Activated CD4-positive, alpha-beta T cell treated with anti-CD3 and anti-CD28 coated beads, Interleukin-2, Interleukin-6, amounts not matched to agents 100 ng/mL and 50 ng/mL, durations not matched to agents 16 hours and 8 hours (primary cell): ENCODE measurements at places on chromosomes 12 and 14.

DNA sequence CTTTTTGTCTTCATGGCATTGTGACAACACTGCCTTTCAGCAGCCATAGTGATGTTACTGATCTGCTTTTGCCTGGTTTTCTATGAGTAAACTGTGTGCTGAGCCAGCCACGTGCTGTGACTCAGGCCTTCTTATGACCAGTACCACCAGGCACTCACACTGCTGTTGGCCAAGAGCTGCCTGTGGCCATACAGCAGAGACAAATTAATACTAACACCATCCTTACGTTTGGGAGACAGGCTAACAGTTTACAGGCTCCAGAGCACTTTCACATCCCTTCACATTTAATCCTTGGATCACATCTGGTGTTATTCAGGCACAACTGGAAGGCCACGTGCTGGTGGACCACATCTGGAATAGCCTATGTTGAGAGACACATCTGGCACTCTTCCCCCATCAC is 377.9 kb downstream of the CCDC91 start:
- DNase-seq: no peak

DNA sequence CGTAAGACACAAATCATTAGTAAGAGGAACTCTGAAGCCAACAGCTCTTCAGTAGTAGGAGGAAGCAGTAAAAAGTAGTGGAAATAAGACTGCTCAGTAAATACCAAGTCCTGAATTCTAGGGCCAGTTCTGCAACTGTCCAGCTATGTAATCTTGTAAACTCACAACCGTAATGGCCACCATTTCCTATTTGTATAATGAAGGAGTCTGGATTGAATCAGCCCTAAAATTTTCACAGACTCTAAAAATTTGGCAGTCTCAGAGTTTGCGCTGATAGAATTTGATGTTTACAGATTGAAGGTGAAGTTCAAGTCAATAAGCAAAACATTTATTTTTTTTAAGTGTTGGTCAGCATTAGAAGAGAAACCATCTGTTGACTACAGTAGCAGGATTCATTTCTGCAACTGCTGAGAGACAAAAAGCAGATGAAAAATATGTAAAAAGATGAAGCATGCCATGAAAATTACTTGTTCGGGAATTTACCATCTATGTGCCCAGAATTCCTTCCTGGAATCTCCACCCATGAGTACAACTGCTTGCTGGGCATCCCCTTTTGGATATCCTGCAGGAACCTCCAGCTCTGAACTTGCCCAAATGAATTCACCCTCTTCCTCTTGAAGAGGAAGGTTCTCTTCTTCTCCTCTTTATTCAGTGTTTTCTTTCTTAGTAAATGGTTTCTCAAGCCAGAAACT is 47.5 kb downstream of the GALNT4 start:
- DNase-seq: no peak

DNA sequence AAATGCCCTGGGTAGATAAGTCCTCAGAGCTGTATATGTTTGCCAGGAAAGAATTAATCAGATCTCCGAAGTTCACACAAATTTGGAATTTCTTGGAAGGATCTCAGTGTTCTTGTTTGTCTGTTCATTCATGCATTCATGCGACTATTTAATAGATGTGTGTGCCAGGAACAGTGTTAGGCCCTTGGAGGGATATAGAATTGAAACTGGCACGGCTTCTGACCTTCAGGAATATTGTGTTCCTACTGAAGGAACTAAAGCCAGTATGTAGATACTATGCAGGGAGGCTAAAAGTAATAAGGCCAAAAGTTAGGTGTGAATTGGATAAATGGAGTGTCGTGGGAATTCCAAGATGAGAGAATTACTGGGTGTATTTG is 166.0 kb upstream of the NOS1 start:
- DNase-seq: no peak

DNA sequence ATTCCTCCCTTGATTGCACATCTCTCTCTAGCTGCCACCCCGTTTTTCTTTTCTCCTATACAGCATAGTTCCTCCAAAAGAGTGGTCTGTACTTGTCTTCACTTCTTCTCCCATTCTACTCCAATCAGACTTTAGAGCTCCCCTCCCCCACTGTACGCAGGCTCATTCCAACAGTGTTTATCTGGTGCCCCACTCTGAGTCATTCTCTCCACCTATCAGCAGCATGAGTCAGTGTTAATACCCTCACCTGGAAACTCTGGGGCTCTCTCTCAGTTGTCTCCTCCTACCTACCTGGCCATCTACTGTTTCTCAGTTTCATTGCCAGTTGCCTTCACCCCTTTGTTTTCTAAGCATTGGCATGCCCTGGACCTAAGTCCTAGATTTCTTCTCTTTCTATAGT is 175.1 kb upstream of the ARHGAP5 start:
- DNase-seq: no peak

DNA sequence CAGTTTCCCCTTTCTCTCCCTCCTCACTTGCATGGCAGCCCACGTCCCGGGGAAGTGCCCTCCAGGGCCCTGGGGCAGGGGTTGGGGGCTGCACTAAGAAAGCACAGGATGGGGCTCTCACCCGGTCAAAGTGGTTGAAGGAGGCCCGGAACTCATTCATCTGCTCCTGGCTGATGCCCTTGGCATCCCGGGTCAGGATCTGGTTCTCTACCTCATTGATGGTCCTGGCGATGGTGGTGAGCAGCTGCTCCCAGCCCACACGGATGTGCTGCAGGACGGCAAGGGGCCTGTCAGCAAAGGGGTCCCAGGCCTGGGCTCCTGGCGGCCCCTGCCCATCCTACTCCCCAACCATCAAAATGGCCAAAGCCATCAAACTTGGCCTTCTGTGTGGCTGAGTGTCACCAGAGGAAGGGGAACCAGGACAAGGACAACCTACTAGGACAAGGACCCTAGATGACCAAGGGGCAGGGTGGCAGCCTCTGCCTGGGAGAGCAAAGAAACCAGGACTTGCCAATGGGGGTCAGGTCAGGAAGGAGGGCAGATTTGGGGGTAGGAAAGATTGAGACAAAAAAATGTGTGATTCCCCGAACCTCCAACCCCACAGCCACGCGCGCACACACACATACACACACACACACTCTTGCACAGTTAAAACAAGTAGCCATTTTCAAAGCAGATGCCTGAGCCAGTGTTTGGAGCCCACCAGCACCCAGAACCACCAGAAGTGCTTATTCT is 87.1 kb upstream of the ZFP36L1 start:
- no peak for DNase-seq

DNA sequence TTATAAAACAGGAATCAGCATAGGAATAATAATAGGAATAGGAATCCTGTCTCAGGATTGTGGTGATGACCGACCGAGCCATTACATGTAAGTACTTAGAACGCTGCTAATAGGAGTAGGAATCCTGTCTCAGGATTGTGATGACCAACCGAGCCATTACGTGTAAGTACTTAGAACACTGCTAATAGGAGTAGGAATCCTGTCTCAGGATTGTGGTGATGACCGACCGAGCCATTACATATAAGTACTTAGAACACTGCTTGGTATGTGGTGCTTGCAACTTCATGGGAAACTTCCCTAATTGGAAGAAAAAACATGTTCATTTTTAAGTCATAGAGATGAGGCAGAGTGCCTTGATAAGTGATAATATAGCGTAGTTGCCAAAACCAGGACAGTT is 30.0 kb downstream of the ELK3 start:
- no peak for DNase-seq

GRCh38 chr12:75438059-75438754 is 42.3 kb upstream of the GLIPR1 start:
- no peak for DNase-seq

GRCh38 chr12:126358806-126359205 is 1293.6 kb downstream of the AACS start:
- no peak for DNase-seq

DNA sequence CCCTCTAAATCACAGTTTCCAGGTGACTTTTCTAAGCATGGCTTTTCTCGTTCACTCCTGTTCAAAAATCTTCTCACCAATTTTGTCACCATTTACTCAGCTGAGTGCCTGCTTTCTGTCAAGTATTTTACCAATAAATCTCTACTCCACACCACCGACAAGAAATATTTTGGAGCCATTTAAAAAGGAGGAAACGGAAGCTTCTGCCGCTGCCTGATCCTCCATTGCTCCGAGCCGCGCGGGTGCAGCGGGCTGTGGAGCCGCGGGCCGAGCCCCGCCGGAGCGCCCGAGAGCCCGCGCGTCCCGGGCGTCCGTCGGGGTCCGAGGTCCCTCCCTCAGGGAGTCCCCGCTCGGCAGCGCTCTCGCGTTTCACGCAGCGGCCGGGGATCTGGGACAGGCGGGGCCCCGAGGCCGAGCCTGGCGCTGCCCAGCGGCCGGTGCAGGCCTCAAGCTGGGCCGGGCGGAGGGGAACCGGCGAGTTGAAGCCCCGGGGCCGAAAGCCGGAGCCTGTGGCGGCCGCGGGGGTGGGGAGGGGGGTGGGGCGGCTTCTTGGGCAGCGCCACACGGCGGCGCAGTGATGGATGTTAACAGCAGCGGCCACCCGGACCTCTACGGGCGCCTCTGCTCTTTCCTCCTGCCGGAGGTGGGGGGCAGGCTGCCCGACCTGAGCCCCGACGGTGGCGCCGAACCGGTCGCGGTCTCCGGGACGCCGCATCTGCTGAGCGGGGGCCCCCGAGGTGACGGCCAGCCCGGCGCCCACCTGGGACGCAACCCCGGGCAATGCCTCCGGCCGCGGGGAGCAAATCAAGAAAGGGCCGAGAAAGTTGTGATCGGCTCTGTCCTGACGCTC is 1.1 kb upstream of the HEBP1 start:
- DNase-seq: peak; percentile 46

GRCh38 chr12:106288494-106289195 is 13.9 kb upstream of the TCP11L2 start:
- peak; percentile 46 for DNase-seq

DNA sequence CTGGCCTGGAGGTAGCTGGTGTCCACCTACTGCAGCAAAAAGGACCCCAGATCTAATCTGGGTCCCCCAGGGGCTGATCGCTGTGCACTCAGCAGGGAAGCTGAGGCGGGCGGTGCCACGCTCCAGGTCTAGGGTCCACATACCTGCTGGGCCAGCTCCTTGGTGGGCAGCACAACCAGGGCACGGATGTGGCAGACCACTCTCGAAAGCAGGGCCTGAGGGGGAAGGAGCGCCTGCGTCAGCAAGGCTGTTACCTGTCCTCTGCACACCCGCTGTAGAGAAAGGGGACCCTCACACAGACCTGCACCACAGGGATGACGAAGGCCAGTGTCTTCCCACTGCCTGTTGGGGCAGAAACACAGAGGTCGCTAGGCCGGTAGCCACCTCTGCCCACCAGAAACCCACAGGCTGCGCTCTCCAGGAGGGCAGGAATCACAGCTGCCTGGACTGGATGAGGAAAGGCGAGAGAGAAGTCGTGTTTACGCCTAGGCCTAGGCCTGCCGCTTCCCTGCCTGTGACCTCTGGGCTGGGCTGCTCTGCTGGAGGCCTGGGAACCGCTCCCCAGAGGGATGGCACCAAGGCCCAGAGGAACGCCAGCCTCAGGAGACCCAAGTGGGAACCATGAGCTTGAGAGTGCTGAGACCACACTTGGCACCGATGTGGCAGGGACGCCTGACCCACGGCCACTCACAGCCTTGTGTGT is 2.0 kb downstream of the DDX51 start:
- no peak for DNase-seq

DNA sequence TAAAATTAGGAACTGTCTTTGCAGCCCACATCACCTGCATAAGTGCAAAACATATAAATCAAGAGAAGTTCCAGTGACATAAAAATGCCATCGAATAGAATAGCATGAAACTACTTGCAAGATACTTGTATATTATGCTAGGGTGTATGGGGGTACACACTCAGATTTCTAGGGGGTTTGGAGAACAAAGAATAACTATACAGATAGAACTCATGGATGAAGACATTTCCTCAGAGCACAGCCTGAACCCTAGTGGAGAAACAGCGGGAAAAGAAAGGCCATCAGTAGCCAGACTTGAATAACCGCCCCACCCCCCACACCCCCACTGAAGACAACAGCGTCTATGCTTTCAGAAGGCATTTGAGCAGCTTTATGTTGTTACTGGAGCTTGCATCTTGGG is 425.8 kb downstream of the NPAS3 start:
- no peak for DNase-seq

GRCh38 chr14:21749306-21749868 is 75.8 kb upstream of the OR4E1 start:
- no peak for DNase-seq

- DNase-seq: no peak
Measured at GRCh38 chr14:99201351-99202073, 70.5 kb downstream of the BCL11B start.

GRCh38 chr14:68369281-68370056 is 423.4 kb downstream of the ZFP36L1 start:
- DNase-seq: peak; percentile 45

DNA sequence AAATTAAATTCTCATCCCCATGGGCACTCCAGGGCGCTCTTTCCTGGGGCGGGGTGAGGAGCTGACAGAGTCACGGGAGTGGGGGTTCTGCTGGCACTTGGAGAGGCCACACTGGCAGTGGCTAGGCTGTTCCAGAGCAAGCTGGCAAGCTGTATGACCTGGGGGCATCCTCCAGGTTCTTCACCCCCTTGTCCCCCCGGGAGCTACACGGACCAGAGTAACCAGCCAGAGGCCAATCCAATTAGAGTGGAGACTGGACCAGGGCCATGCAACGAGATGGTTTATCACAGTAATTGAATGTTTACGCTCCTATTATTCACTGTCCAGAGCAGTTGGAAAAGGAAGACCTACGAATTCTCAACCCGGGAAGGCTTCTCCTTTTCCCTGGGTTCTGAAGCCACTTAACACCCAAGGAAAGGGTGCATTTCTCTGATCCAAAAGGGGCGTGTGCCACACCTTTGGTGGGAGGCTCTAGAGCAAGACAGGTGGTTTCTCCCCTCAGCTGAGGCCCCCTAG is 43.8 kb upstream of the PNMA1 start:
- no peak for DNase-seq

DNA sequence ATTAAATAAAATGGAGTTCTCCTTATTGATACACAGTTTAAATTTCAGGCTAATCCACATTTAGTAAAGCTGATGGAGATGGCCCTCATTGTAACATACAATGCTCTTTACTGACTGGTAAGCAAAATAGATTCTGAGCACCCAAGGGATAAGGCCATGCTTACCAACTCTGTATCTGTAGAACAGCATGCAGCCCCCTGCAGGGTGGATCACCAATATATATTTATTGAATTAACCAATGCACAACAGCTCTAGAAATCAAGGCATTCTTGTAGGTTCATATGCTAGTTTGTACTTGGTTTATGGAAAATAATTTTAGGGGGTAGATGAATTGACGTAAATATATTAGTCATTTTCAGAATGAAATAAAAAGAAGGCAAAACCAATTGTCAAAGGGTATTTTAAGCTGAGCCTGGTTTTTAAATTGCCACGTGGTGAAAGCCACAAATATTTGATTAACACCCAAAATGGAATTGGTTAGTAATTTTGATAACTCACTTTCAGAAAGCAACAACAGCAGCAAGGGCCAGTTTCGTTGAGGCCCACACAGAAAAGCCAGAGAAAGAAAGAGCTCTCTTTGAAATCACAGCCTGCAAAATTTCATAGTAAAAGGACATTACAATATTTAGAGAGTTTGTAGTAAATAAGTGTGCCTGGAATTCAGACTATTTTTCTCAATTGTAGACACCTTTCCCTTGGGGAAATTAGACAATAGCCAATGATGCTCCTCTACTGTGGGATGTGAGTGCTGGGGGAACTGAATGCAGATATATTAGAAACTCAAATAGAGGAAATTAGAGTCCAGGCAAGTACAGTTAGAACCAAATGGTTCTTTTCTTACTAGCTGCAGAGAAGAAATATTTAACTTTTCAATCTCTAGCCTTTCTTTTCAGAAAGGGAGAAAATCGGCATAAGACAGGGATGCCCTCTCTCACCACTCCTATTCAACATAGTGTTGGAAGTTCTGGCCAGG is 216.2 kb upstream of the ABCD2 start:
- no peak for DNase-seq

GRCh38 chr12:13609894-13610679 is 371.3 kb downstream of the GRIN2B start:
- no peak for DNase-seq
